Activated gamma-delta T cell treated with anti-CD3 and anti-CD28 coated beads, Interleukin-2, amount 50 U/mL, for 16 hours (primary cell): ENCODE measurements at places on chromosomes 5 and 9.

GRCh38 chr5:55104036-55104772, 1.8 kb downstream of the GZMA start:
- DNase-seq: no peak

- no peak for DNase-seq
Measured at GRCh38 chr9:123164285-123164684, 104.1 kb downstream of the STRBP start.

DNA sequence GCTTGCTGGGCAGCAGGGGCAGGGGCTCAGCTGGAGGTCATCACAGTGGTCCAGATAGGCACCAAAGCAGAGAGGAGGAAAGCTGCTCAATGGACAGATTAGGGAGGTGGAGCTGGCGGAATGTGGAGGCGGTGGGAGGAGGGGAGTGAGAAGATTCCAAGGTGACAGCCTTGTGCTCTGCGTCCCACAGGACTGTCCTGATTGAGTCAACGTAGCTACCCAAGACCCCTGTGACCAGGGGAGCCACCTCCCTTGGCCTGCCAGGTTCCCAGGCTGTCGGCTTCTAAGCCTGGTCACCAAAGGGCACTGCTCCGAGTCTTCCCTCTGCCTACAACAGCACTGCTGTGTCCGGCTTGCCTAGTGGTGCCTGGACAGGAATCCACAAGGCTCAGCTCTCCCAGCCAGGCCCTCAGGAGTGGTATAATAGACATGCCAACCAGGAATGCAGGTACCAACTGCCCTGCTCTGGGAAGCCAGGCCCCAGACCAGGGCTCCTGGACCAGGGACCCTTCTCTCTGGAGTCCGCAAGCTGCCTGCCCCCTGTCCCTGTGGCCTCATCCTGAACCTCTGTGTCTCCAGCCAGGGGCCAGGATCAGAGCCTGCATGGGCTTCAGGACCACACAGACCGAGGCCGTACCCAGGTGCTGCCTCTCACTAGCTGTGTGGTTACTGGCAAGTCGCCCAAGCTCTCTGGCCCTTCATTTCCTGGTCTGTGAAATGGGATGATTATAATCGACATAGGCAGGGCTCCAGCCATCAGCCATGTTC, 67.9 kb downstream of the STK10 start:
- no peak for DNase-seq

- no peak for DNase-seq
Measured at GRCh38 chr9:4055032-4055431, 244.8 kb downstream of the GLIS3 start.

- no peak for DNase-seq
Measured at GRCh38 chr5:128579093-128579492, 41.0 kb upstream of the FBN2 start.

GRCh38 chr5:44660251-44660650, 148.5 kb upstream of the MRPS30 start:
- no peak for DNase-seq

DNA sequence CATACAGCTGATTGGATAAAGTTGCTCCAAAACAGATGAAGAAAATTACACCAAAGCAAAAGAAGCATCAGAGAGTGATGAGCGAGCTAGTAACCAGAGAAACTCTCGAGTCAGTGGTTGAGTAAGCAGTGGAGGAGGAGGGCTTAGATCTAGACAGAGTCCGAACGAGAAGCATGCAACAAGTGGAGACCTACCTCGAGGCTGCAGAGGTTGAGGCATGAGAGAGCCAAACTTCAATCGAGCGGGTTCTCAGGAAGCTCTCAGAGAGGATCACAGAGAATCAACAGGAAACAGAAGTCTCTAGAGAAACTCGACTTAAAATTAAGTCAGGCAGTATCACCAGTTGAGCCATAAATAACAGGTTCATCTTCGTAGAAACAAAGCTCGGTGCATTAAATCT, 6.1 kb downstream of the RUSC2 start:
- no peak for DNase-seq

DNA sequence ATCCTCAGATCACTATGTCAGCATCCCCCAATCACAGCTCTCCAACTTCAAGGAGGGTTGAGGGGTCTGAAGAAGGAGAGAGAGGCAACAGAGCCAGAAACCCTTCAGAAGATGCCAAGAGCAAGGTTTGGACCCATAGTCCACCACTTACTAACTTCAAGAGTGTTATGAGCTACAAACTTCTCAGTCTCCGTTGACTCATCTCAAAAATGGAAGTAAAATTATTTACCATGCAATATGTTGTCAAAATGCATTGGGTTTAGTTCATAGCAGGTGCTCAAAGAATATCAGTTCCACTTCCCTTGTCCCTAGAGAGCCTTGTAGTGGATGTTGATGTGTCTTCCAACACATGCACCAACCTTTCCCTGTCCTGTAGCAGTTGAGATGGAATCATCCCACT, 116.0 kb downstream of the KCNIP1 start:
- DNase-seq: no peak

DNA sequence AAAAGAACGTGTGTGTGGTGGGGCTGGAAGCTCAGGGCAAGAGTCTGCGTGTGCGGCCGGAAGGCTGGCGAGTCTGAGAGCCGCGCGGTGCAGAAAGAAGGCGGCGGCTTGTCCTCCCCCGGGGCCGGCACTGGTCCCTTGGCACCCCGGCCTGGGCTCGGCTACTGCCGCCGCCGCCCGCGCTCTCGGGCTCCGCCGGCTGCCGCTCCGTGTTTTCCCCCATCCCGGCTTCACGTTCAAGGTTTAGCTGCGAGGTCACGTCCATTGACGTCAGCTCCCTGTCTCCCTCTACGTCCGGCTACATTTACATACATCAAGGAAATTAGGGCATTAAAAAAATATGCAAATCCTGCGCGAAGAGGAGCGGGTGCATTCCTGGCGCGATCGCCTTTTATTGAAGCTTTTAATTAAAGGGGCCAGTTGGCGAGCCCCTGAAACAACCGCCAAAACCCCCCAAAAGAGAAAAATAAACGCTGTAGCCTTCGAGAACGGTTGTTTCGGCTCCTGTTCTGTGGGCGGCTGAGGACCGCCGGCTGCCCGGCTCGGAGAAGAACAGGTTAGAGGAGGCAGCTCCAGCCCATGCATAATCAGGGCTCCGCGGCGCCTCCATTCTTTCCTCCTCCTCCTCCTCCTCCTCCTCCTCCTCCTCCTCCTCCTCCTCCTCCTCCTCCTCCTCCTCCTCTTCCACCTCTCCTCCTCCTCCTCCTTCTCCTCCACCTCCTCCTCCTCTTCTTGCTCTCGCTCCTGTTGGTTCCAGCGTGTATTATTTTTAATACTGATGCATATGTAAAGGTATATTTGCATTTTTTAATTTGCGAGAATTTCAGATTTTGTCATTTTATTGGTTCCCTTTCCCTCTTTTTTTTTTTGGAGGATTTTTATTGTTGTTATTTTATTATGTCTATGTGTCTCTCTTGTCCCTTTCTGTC, 207.0 kb downstream of the MEF2C start:
- DNase-seq: no peak

DNA sequence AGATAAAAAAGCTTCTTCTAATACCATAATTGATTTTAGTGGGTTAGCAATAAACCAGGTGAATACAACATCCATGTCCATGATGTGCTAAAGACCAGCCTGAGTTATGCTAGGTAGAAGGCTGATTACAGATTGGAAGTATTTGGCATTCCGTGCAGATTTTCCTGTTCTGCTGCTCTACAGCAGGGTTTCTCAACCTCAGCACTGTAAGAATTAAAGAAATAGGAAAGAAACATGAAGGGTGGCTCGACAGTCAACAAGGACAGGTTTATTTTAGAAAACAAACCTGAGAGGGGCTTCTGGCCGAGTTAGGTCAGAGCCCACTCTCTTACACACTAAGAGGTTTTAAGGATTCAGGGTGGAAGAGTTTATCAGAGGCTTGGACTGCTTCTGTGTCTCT, 42.3 kb downstream of the ZFAND5 start:
- no peak for DNase-seq

- DNase-seq: no peak
Measured at GRCh38 chr5:168663276-168664004, 84.3 kb upstream of the PANK3 start.

DNA sequence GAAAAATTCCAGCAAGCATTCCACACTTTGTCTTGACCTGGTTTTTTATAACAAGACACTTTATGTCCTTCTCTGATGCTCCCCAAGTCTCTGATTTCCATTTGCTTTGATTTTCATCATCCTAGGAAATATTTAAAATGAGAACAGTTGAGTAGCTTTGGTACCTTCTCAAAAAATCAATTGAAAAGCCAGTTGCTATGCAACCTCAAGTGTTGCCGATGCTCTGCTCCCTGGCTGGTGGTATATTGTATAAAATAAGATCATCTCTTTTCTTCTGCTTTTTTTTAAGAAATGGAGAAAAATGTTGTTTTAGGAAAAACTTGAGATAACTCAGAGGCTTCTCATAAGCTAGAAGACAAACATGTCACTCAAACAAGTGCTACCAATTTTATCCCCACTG, 109.7 kb downstream of the ZNF354C start:
- DNase-seq: no peak

- DNase-seq: no peak
Measured at GRCh38 chr5:151019331-151019730, 1.1 kb upstream of the GPX3 start.

DNA sequence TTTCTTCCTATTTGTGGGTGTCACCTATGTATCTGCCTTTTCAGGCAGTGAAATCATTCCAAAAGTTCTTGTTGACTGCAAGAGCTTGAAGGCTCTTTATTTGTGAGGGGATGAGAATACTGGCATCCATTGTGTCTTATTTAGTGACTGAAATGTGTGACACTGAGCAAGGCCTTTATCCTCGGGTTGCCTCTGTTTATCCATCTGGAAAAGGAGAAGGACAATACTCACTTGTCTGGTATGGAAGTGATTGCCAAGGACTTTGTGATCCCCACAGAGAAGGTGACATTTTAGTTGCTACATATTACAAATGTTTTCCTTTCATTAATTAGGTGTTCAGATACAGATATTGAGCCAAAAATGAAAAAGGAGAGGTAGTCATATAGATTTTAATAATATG, 80.2 kb downstream of the ARRDC3 start:
- DNase-seq: no peak

DNA sequence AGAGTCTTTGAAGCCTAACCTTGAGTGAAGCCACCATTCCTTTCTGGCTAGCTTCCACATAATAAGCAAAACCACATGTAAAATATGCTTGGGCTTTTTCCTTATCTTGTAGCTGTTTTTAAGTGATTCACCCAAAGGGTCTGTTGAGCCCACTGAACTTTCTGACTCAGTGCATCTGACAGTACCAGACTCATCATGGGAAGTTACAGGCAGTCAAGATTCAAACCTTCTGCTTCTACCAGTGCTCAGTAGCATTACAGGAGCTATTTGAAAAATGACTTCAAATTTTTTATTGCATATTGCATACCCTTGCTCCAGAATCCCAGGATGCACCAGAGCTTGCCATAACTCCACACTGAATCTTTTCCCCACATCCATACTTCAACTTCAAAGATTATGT, 87.5 kb upstream of the PTPRD start:
- no peak for DNase-seq

DNA sequence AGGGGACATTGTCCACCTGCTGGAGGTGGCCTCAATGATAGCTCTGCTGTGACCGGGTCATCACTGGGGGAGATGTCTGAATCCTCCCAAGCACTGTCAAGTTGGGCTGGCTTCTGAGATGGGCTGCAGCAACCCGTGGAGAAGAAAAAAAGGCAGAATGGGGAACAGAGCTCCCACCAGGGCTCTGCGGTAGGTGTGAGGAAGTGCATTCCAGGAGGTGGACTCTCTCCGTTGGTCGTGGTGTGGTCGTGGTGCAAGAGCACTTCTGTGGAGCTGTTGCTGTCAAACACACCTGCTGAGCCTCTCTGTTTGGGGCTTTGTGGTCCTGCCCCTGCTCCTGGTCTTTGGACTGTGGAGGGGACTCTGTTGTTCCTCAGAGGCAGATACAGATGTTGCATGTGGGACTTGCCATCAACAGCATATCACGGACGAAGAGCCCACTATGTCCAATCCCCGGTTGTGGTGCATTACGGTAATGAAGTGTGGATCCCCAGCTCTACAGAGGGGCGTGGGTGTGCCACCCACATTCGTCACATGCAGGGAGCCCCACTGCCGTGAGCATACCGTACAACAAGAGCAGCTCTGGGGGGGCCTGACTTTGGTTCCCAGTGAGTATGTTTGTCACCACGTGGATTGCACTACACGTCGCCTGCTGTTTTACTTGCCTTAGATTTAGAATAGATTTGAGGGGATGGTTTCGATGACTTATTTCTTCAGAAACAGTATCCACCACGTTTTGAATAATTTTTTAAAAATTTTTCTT, 36.0 kb upstream of the PITX1 start:
- no peak for DNase-seq

- no peak for DNase-seq
Measured at GRCh38 chr5:135081240-135081639, 47.2 kb upstream of the PITX1 start.

DNA sequence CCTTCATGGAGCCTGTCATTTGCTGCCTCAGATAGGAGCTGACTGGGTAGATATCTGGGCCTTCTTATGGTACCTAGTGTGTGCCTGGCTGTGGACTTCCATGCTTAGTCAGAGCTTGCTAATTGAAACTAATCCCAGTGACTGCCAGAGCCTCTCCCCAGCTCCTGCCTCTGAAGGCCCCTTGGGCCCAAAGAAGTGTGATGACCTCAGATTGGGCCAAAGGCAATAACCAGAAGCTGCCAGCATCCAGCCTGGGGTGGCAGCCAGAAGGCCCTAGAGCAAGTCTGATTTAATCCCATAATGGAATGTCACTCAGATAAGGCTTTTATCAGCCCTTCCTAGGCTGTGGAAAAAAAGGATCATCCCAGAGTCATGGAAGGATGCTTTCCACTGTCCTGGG, 17.1 kb upstream of the CDC23 start:
- no peak for DNase-seq

DNA sequence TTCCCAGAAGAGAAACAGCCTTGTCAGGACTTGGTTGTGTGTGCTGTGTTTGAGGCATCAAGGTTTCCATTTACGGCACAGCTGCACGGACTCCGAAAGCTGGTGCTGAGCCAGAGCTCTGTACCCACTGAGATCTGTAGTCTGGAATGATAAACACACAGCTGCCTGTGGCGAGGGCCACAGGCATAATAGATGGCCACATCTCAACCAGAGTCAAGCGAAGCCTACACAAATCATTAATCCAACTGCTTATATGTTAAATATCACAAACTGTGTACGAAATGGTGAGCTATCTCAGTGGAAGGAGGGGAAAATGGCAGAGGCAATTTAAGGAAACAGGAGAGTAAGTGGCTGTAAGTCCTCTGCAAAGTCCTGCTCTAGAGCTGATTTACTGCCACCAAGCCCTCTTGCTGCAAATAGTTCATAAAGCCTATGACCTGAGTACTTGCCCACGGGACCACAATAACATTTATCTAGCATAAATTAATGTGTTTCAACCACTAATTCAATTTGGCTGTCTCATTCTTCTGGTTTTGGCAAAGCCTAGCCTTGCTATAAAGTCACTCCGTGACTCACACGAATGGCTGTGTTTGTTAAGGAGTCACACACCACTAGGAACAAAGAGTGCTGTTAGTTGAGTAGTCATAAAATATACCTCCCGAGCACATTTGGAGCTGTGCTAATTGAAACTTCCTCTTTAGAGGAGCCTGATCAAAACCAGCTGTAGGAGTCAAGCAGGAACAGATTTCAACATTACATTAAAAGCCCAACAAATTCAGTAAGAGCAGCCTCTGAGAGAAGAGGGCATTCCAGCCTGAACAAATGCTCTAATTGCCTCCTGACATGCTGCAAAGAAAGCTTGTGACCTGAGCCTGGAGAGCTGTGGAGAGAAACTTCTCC, 738.6 kb upstream of the ZNF608 start:
- DNase-seq: no peak
